ENCODE measurements at places on chromosomes 3 and 15. TPM values are rescaled to one million over a fixed set of nuclear protein-coding genes. Genes with fewer than 3 reads are reported as not detected.

DNA sequence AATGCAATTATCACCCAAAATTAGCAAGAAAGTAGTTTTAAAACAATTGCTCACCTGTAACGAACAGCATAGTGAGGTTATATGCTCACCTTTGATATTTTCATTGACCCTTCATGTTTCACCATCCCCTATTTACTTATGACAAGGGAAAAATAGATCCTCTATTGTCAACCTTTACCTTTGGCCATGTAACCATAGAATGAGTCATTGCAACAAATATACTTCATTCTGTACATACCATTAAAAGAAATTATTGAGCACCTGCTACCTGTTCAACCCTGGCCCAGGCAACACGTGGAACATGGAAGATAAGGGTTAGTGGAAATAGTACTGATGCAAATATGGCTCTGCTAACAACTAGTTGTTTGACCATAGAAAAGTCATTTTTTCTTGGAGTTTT lies 20.2 kb downstream of the LSAMP start:
- no peaks in the 10 kb centered on the region for H3K4me1 ChIP-seq
- H3K27me3 ChIP-seq, result no peaks in the 10 kb centered on the region
- no peak overlapping the region for H3K4me3 ChIP-seq

- no peaks in the 10 kb centered on the region for H3K27me3 ChIP-seq
- H3K4me3 ChIP-seq, result no peak overlapping the region
- DNase-seq, result peak; percentile 77
- H3K36me3 ChIP-seq, result peaks cover 7% of the 10 kb centered on the region
- no peak overlapping the region for H3K27ac ChIP-seq
- peaks cover 18% of the 10 kb centered on the region for H3K4me1 ChIP-seq
Measured at GRCh38 chr3:195286115-195286872, 15.3 kb upstream of the XXYLT1 start.

DNA sequence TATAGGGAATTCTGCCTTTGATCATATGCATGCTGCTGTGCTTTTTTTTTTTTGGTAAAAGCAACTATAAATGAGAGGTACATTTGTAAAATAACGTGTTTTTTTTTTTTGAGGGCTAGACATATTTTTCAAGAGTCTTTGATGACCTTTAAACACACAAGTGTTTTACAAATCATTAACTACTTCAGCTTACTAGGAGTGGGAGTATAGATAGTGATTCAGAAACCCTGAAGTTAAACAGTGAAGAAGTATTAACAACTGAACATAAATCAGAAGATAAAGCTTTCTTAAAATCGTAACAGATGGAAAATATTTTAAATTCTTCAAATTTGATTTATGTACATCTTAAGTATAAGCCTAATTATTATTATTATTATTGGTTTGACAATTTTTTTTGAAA lies 2.9 kb upstream of the GMNC start:
- H3K27me3 ChIP-seq, result no peaks in the 10 kb centered on the region
- no peaks in the 10 kb centered on the region for H3K36me3 ChIP-seq
- no peak overlapping the region for H3K4me3 ChIP-seq
- H3K27ac ChIP-seq, result no peak overlapping the region

The TF gene
- total RNA-seq, result not detected

GRCh38 chr15:79091204-79091867 lies 756 bp upstream of the RASGRF1 start:
- H3K4me3 ChIP-seq, result no peak overlapping the region
- no peak for DNase-seq
- no peaks in the 10 kb centered on the region for H3K36me3 ChIP-seq
- H3K27me3 ChIP-seq, result peaks cover 57% of the 10 kb centered on the region
- H3K27ac ChIP-seq, result no peak overlapping the region

- H3K36me3 ChIP-seq, result no peaks in the 10 kb centered on the region
- no peaks in the 10 kb centered on the region for H3K27me3 ChIP-seq
- DNase-seq, result no peak
Measured at GRCh38 chr3:62246094-62246493, 127.3 kb downstream of the FEZF2 start.

The NCK1 gene
- 16.5 TPM for total RNA-seq

DNA sequence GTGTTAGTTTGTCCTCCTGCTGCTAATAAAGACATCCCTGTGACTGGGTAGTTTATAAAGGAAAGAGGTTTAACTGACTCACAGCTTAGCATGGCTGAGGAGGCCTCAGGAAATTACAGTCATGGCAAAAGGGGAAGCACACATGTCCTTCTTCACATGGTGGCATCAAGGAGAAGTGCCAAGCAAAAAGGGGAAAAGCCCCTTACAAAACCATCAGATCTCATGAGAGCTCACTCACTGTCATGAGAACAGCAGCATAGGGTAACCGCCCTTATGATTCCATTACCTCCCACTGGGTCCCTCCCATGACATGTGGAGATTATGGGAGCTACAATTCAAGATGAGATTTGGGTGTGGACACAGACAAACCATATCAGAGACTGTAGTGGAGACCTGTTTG lies 27.0 kb downstream of the TM2D3 start:
- no peaks in the 10 kb centered on the region for H3K27me3 ChIP-seq
- H3K4me1 ChIP-seq, result no peaks in the 10 kb centered on the region
- no peaks in the 10 kb centered on the region for H3K36me3 ChIP-seq
- H3K27ac ChIP-seq, result no peak overlapping the region
- no peak for DNase-seq

GRCh38 chr3:72625602-72626337 lies 222.5 kb downstream of the SHQ1 start:
- no peaks in the 10 kb centered on the region for H3K36me3 ChIP-seq
- peak; percentile 92 for DNase-seq
- peak overlapping the region; percentile 72 for H3K27ac ChIP-seq
- no peaks in the 10 kb centered on the region for H3K27me3 ChIP-seq
- H3K4me3 ChIP-seq, result no peak overlapping the region

The MINAR1 gene
- total RNA-seq, result 0.63 TPM

The CNTN3 gene
- not detected for total RNA-seq

GRCh38 chr15:85942632-85943031 lies 137.0 kb upstream of the AGBL1 start:
- no peak for DNase-seq
- H3K4me1 ChIP-seq, result no peaks in the 10 kb centered on the region
- H3K36me3 ChIP-seq, result no peaks in the 10 kb centered on the region
- no peak overlapping the region for H3K27ac ChIP-seq

The TRPM1 gene
- not detected for total RNA-seq

The SQOR gene
- total RNA-seq, result 86.1 TPM

- H3K27me3 ChIP-seq, result no peaks in the 10 kb centered on the region
- H3K27ac ChIP-seq, result no peak overlapping the region
- no peak overlapping the region for H3K4me3 ChIP-seq
- no peaks in the 10 kb centered on the region for H3K36me3 ChIP-seq
- no peaks in the 10 kb centered on the region for H3K4me1 ChIP-seq
- peak; percentile 52 for DNase-seq
Measured at GRCh38 chr3:67384760-67385397, 269.5 kb downstream of the SUCLG2 start.

DNA sequence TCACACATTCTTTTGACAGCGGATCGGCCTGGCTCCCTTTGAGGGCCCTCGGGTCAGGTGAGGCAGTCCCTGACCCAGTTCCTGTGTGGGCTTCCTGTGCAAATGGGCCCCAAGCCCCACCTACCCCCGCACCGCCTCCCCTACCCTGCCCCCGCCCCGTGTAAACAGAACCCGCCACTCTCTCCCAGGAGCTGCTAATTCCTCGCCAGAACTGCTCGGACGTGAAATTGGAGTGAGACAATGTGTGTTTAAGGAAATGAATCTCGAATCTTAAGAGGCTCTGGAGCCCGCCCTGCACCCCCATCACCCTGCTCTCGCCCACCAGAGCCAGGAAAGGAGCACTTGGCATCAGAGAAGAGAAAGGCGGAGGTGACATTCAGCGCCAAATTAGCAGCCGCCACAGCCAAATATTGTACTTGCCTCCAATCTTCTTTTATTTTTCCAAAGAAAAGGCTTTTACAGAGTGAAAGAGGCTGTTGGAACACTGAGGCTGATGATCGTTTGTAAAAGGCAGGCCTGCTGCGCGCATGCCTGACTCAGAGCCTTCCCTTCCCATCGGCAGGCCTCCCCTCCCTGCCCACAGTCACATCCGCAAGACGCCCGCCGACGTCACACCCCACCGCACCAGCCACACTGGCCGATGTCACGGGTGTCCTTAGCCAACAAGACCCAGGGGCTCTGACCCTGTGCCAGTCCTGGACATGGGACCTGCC lies 53.1 kb downstream of the CACNA2D2 start:
- no peak overlapping the region for H3K27ac ChIP-seq
- DNase-seq, result no peak
- H3K4me3 ChIP-seq, result no peak overlapping the region
- H3K36me3 ChIP-seq, result no peaks in the 10 kb centered on the region

GRCh38 chr15:33311312-33311971 lies 675 bp downstream of the RYR3 start:
- no peak overlapping the region for H3K4me3 ChIP-seq
- no peaks in the 10 kb centered on the region for H3K4me1 ChIP-seq
- H3K27ac ChIP-seq, result no peak overlapping the region
- DNase-seq, result no peak
- no peaks in the 10 kb centered on the region for H3K36me3 ChIP-seq
- peaks cover 92% of the 10 kb centered on the region for H3K27me3 ChIP-seq

- no peak overlapping the region for H3K27ac ChIP-seq
- H3K36me3 ChIP-seq, result no peaks in the 10 kb centered on the region
- H3K4me1 ChIP-seq, result no peaks in the 10 kb centered on the region
- no peaks in the 10 kb centered on the region for H3K27me3 ChIP-seq
Measured at GRCh38 chr3:190692256-190692655, 170.2 kb downstream of the GMNC start.

The SLC9A9 gene
- not detected for total RNA-seq

- H3K4me3 ChIP-seq, result no peak overlapping the region
- H3K27ac ChIP-seq, result no peak overlapping the region
- no peaks in the 10 kb centered on the region for H3K27me3 ChIP-seq
- H3K4me1 ChIP-seq, result no peaks in the 10 kb centered on the region
- no peak for DNase-seq
- H3K36me3 ChIP-seq, result no peaks in the 10 kb centered on the region
Measured at GRCh38 chr15:64560998-64561397, 100.6 kb downstream of the ZNF609 start.

GRCh38 chr3:29527246-29527645 lies 246.4 kb downstream of the RBMS3 start:
- peaks cover 12% of the 10 kb centered on the region for H3K4me1 ChIP-seq
- H3K27me3 ChIP-seq, result no peaks in the 10 kb centered on the region
- H3K36me3 ChIP-seq, result no peaks in the 10 kb centered on the region
- no peak for DNase-seq

DNA sequence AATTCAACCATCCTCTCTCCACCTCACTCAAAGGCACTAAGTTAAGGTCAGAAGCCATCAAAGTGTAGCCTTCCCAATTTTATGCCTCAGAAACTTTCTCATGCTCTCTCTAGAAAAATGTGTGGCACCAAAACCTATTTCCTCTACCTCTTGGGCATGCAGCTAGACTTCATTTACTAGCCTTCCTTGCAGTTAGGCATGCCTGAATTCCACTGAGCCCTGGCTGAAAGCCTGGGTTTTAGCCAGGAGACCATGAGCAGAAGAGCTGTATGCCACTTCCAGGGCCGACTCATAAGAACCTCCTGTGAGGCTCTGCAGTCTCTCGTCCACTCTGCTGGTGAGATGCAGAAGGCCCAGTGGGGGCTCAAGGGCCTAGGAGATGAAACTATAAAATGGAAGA lies 145.0 kb downstream of the MYLK start:
- no peak overlapping the region for H3K4me3 ChIP-seq
- H3K36me3 ChIP-seq, result no peaks in the 10 kb centered on the region
- DNase-seq, result no peak
- H3K27ac ChIP-seq, result peak overlapping the region; percentile 70

DNA sequence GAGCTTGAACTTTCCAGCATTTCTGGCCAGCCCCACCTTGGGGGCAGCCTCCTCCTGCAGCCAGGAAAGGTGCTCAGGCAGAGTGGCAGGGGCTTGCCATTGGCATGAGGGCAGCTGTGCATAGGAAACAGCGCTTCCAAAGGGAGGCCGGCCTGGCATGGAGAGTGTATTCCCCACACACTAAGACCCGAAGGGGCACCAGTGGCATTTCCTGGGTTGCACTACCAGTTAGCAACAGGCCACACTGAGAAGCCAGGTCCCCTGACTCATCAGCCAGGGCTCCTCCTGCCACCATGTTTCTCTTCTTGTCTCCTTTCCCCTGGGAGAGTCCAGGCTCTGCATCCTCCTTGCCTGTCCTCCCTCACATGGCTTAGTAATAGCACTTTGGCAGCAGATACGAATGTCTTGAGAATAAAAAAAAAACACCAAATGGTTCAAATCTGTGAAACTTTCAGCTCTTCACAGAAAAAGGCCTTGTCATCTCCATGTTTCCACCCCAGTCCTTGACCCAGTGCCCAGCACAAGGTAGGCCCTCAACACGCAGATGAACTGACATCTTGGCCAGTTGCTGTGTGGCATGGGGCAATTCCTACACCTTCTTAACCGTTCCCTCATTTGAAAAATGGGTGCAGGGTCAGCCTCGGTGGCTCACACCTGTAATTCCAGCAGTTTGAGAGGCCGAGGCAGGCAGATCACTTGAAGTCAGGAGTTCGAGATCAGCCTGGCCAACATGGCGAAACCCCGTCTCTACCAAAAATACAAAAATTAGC lies 180.4 kb downstream of the SMAD6 start:
- no peaks in the 10 kb centered on the region for H3K36me3 ChIP-seq
- peak; percentile 27 for DNase-seq
- H3K27me3 ChIP-seq, result no peaks in the 10 kb centered on the region
- H3K4me3 ChIP-seq, result no peak overlapping the region

The EPHA6 gene
- 1.8 TPM for total RNA-seq

GRCh38 chr3:159200176-159200575 lies 398.3 kb downstream of the MFSD1 start:
- H3K27me3 ChIP-seq, result no peaks in the 10 kb centered on the region
- peak; percentile 60 for DNase-seq
- 0 out of 2 replicates have a peak, but pooled peaks cover 7% of the 10 kb centered on the region for H3K4me1 ChIP-seq
- H3K4me3 ChIP-seq, result no peak overlapping the region

GRCh38 chr3:179113903-179114302 lies 34.3 kb upstream of the PIK3CA start:
- no peaks in the 10 kb centered on the region for H3K27me3 ChIP-seq
- no peaks in the 10 kb centered on the region for H3K36me3 ChIP-seq
- DNase-seq, result no peak

Data from PC-3 (cell line).